ELR (cell line): ENCODE measurements at places on chromosomes 13 and 19.
A peak's percentile ranks its signal among the peaks of the same experiment; 100 is the strongest.

- no peak for DNase-seq
Measured at GRCh38 chr13:27921421-27921960, 1.7 kb downstream of the PDX1 start.

- peak; percentile 81 for DNase-seq
Measured at GRCh38 chr13:78121459-78122348, 203.1 kb upstream of the EDNRB start.

DNA sequence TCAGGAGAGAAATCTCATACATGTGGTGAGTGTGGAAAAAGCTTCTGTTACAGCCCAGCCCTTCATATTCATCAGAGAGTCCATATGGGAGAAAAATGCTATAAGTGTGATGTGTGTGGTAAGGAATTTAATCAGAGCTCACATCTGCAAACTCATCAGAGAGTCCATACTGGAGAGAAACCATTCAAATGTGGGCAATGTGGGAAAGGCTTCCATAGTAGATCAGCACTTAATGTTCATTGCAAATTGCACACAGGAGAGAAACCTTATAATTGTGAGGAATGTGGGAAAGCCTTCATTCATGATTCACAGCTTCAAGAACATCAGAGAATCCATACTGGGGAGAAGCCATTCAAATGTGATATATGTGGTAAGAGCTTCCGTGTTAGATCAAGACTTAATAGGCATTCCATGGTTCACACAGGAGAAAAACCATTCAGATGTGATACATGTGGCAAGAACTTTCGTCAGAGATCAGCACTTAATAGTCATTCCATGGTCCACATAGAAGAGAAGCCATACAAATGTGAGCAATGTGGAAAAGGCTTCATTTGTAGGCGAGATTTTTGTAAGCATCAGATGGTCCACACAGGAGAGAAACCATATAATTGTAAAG lies 15.2 kb downstream of the ZNF221 start:
- DNase-seq: peak; percentile 8

DNA sequence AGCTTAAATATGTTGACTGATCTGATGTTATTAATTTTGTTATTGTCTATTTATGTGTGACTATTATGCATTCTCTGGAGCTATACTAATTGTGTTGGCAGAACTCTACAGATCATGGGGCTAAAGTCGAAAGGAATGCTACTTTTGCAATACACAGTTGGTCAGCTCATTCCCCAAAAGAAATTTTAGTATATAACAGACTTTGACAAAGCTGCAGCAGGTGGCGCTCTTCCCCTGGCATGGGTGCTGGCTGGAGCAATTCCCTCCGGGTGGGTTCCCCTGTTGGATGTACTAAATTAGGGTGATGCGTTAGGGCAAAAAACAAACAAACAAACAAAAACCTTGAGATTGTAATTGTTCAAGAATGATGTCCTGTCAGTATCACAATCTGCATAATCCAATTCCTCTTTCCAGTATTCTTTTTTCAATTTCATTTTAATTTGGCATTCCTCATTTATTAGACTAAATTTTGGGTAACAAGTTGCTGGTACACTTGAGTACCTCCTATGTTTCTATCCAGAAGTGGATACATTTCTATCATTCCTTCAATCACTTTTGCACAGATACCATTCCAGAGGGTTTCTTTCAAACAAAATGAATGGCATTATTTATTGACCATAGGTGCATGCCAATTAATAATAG lies 322.8 kb upstream of the EDNRB start:
- DNase-seq: peak; percentile 66

GRCh38 chr13:76921516-76921915 lies 26.8 kb upstream of the ACOD1 start:
- no peak for DNase-seq

GRCh38 chr13:33326246-33326645 lies 40.7 kb upstream of the STARD13 start:
- no peak for DNase-seq
